B cell (primary cell): ENCODE measurements at places on chromosomes 13 and 19.

GRCh38 chr13:104086210-104086609, 1020.0 kb upstream of the SLC10A2 start:
- H3K36me3 ChIP-seq: no peaks in the 10 kb centered on the region
- no peaks in the 10 kb centered on the region for H3K27me3 ChIP-seq
- DNase-seq: no peak
- H3K4me1 ChIP-seq: no peaks in the 10 kb centered on the region
- H3K27ac ChIP-seq: no peak overlapping the region

DNA sequence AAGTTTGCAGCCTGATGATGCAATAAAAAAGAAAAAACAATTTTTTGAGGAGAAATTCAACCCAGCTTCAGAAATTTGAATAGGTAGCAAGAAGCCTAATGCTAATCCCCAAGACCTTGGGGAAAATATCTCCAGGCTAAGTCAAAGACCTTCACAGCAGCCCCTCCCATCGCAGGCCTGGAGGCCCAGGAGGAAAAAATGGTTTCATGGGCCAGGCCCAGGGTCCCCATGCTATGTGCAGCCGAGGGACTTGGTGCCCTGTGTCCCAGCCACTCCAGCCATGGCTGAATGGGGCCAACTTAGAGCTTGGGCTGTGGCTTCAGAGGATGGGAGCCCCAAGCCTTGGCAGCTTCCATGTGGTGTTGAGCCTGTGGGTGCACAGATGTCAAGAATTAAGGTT, 210.3 kb downstream of the SUCLA2 start:
- H3K4me1 ChIP-seq: no peaks in the 10 kb centered on the region
- no peak overlapping the region for H3K4me3 ChIP-seq
- no peak overlapping the region for H3K27ac ChIP-seq
- H3K36me3 ChIP-seq: no peaks in the 10 kb centered on the region
- DNase-seq: no peak
- no peaks in the 10 kb centered on the region for H3K27me3 ChIP-seq

GRCh38 chr13:47250146-47250545, 353.3 kb upstream of the HTR2A start:
- no peak overlapping the region for H3K4me3 ChIP-seq
- no peaks in the 10 kb centered on the region for H3K27me3 ChIP-seq
- no peaks in the 10 kb centered on the region for H3K36me3 ChIP-seq
- H3K27ac ChIP-seq: no peak overlapping the region
- H3K4me1 ChIP-seq: no peaks in the 10 kb centered on the region
- no peak for DNase-seq

DNA sequence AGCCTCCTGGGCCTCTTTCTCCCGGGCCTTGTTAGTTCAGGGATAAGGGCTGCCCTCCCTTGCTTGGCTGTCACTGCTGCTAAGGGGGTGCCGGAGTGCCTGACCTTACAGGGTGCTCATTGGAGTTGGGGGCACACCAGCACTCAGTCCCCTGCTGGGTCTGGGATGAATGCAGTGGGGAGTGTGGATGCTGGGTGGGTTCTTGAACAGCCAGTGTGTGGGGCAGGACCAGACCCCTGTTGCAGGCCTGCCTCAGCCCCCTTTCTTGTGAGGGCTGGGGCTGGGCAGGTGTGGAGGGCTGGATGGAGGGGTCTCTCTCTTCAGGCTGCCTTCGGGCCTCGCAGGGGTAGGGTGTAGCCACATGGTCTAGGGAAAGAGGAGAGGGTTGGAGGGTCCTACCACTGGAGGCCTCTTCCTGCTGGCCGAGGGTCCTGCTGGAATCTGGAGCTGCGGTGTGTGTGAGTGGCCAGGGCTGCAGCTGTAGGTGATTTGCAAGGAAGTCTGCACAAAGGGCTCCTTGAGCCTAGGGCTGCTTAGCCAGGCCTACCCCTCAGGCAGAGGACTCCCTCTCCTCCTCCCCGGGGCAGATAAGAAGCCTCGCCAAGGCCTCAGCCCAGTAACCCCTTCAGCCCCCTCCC, 3.2 kb downstream of the CEBPA start:
- peaks cover 19% of the 10 kb centered on the region for H3K4me1 ChIP-seq
- DNase-seq: no peak
- H3K27me3 ChIP-seq: peaks cover 11% of the 10 kb centered on the region
- no peaks in the 10 kb centered on the region for H3K36me3 ChIP-seq
- no peak overlapping the region for H3K27ac ChIP-seq
- H3K4me3 ChIP-seq: no peak overlapping the region

DNA sequence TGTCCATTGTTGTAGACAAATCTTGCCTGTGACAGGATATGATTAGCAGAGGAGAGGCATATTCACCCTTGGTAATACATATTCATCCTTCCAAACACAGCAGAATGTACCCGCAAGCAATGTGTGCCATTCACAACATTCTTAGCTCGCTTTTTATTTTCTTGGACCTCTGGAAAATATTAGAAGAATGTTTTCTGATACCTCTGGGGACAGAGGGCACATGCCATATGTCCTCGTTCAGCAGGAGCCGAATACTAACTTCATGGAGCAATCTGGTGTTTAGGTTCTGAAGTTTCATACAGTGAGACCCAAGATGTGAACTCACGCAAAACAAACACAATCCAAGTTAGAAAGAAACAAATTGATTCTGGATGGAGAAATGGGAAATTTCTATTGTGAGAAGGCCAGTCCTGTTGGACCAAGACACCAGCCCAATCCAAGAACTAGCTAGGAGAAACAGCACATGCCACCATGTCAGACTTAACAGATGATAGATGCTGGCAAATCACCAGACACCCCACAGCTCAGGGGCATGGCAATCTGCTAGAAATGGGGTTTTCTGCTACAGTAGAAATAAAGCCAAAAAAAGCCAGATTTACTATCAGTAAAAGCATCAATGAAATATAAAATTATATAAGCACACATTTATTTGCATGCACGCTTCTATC, 297.4 kb downstream of the DCLK1 start:
- no peaks in the 10 kb centered on the region for H3K36me3 ChIP-seq
- no peaks in the 10 kb centered on the region for H3K4me1 ChIP-seq
- DNase-seq: no peak
- H3K27ac ChIP-seq: no peak overlapping the region
- H3K27me3 ChIP-seq: no peaks in the 10 kb centered on the region
